Myocyte (in vitro differentiated cells): ENCODE measurements at places on chromosomes 12 and 14. TPM values are rescaled to one million over a fixed set of nuclear protein-coding genes. Genes with fewer than 3 reads are reported as not detected.

Gene AICDA
- 0.43 TPM in 1 of 2 replicates, not detected in the other for total RNA-seq

Gene TAS2R42
- total RNA-seq, result not detected in 2 replicates

DNA sequence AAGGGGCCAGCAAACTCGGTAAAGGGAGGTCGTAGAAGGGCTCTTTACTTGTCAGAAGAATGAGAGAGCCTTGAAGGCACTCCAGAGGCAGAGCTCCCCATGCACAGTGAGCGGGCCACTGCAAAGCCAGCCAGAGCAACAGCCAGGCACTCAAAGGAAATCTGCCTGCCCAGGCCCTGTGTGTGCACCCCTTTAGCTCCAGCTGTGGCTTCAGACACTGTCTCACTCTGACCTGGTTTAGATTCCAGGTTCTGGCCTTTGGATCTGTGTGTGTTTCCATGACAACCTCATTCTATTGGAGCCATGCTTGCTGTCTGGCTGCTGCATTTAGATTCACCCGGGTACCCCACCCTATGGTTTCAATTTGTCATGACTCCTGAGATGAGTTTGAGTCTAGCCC, 170.3 kb downstream of the CAPZA3 start:
- DNase-seq, result no peak

Gene FOXN4
- total RNA-seq, result not detected in 2 replicates

DNA sequence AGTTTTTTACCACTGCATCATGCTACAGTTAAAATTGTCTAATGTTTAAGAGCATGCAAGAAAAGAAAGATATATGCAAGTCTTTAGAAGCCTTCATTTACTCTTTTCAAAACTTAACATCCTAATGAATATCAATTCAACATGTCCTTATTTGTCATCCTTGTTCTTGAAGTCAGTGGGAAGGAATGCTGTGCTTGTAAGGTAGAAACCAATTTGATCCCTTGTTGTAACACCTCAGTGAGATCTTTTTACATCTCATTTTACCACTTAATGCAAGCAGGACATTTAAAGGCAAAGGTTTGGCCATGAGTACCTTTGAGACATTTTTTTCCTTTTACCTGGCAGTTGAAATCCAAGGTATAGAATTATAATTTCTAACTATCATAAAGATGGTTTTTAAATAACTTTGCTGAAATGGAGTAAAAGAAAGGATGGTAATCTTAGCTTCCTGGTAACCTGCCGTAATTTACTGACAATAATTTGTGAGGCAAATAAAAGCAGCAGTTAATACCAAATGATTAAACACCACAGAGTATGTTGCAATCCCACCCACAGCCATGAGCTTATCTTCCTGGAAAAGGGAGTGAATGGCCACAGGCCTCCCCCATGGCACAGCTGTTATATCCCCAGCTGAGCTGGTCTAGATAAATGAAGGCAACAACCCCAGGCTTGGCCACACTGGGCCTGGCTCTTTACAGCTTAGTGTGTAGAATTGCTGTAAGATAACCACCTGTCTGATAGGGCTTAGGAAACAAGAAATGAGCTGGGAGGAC, 33.2 kb upstream of the STRN3 start:
- peak; percentile 96 for DNase-seq

Gene ZDHHC22
- 0.40 and 1.0 TPM in 2 replicates for total RNA-seq

- peak; percentile 2 for DNase-seq
These were observed 122.5 kb upstream of the BCAT1 start for GRCh38 chr12:25071366-25071765.

DNA sequence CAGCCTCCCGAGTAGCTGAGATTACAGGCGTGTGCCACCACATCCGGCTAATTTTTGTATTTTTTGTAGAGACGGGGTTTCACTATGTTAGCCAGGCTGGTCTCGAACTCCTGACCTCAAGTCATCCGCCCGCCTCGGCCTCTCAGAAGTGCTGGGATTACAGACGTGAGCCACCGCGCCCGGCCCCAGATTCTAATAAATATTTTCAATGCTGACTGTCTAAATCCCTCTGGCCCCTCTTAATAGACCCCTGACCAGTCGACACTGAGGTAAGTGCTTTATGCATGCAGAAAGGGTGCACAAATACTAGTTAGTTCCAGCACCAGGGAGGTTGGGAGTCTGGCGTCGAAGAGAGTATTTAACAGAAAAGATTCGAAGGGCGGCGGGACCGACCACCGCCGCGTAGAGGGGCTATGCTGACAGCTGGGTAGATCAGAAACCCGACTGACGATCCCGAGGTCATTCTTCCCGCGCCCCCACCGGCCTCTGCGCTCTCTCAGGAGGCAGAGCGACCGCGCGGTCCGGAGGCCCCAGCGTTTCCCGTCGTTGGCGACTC, 1.1 kb upstream of the SPATS2 start:
- DNase-seq, result no peak

Gene GAPDH
- total RNA-seq, result 5,449 and 7,261 TPM in 2 replicates

DNA sequence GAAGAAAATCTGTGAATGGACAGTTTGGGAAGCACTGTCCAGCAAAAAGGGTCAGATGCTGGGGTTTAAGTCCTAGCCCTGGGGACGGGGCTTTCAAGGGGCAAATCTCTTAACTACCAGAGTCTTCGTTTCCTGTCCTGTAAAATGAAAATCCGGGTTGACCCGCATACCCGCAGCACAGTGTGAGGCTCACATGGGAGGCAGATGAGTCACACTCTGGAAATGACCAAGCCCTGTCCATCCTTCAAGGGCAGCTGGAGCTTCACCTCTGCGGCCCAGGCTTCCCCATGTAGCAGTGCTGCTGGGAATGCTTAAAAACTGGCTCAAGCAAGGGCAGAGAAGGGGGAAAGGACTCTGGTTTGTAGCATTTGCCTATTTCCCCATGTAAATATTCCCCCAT, 19.0 kb downstream of the FAM181A start:
- DNase-seq, result peak; percentile 49

Gene TSPAN19
- not detected in 2 replicates for total RNA-seq

DNA sequence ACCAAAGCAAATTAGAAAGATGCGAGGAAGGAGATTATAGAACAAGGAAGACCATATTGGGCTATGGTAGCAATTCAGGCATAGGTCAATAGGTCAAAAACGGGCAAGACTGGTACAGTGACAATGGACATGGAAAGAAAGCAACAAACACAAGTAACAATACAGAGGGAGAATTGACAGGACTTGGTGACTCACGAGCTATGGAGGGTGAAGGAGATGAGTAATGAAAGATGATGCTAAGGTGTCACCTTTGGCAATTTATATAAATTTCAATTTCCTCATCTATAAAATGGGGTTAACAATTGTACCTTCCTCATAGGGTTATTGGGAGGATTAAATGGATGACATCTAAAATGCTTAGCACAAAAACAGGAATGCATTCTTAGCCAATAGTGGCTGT, 15.1 kb upstream of the DUSP16 start:
- DNase-seq, result no peak

- no peak for DNase-seq
These were observed 34.8 kb downstream of the NFKBIA start for GRCh38 chr14:35369701-35370191.

- DNase-seq, result no peak
These were observed 151.8 kb upstream of the NPAS3 start for GRCh38 chr14:32786886-32787285.

DNA sequence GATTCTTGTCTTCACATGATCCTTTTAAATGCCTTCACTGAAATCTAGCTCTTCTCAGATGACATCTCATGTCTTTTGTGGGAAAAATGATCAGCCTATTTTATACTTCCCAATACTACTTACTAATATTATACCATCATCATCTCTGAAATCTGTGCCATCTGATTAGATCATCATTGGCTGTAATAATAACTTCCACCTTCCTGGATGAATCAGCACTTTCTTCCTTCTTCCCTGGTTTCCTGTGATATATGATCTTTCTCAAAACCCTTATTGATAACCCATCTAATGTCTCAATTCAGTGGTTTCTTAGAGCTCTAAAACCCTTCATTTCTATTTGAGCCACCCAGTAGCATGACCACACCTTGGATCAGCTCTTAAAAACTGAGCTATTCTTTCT, 30.9 kb downstream of the GPR137C start:
- no peak for DNase-seq

Gene MYF5
- total RNA-seq, result 87.5 and 101 TPM in 2 replicates

DNA sequence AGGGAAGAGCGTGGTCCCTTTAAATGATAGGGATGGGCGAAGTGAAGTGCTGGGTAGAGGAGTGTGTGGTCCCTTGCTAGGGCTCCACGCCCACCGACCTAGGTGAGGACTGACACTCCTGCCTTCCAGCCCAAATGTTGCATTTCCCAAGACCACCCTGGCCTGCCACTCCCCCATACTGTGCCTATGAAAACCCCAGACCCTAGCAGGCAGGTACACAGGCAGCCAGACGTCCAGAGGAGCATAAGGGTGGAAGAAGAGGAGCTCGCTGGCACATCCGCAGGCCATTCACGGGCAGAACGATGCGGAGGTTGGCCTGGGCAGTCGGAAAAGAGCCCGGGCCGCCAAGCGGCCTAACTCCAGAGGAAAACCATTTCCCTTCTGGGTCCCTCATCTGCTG, 817 bp upstream of the IPO8 start:
- DNase-seq, result no peak

- no peak for DNase-seq
These were observed 42.5 kb upstream of the PPM1H start for GRCh38 chr12:62977418-62977817.

- DNase-seq, result no peak
These were observed 6.0 kb downstream of the LRTM2 start for GRCh38 chr12:1826401-1826800.

Gene ATP5F1B
- 614 and 728 TPM in 2 replicates for total RNA-seq

DNA sequence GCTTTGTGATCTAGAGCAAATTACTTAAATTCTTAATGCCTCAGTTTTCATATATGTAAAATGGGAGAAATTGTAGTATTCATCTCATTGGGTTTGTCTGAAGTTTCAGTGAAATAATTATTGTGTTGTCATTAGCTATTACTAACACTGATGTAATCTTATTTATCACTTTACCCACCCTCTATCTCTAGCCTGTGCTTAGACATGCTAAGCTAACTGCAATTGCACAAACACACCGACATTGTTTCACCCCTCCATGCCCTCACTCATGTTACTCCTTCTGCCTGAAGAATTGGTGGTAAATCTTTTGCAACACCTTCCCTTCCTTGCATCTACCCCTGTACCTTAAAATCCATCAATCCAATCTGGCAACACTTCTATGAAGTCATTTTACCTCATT, 241.6 kb downstream of the BCAT1 start:
- DNase-seq, result no peak

Gene DEPDC4
- 0.26 TPM in 1 of 2 replicates, not detected in the other for total RNA-seq

DNA sequence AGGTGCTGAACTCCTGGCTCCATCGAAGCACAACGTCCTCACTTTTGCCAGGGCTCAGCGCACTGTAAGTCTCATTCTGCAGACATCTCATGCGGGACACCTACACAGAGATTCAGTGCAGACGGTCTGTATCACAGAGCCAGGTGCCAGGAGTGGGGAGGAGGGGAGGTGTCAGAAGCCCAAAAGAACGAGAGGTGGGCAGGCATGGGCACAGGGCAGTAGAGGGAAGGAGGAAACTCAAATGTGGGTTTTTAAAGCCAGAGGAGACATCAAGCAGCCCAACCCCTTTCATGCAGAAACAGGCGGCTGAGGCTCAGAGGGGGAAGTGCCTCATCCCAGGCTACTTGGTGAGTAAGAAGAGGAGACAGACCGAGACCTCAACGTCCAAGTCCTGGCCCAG, 2.5 kb upstream of the LPAR5 start:
- DNase-seq, result no peak

Gene WNT1
- total RNA-seq, result not detected in 2 replicates

DNA sequence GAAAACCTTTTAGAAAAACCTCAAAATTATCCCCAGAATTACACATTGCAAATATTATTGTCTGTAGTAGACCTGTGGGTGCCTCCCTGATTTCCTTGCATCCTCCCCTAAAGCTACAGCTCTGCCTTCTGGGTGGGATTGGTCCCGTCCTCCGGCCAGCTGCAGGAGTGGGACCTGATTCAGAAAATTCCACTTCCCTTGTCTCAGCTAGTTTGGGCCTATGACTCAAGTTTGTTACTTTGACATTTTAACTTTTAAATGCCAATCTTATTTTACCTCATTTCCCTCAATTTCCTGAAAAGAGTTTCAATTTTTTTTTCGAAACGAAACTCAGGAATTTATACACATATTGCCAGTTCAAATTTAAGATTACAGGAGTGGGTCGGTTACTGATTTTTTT, 13.2 kb upstream of the SLC41A2 start:
- DNase-seq, result no peak

GRCh38 chr14:97916100-97916499, 1118.9 kb downstream of the VRK1 start:
- DNase-seq, result no peak

- peak; percentile 76 for DNase-seq
These were observed 143.7 kb upstream of the FRMD6 start for GRCh38 chr14:51507906-51508511.

DNA sequence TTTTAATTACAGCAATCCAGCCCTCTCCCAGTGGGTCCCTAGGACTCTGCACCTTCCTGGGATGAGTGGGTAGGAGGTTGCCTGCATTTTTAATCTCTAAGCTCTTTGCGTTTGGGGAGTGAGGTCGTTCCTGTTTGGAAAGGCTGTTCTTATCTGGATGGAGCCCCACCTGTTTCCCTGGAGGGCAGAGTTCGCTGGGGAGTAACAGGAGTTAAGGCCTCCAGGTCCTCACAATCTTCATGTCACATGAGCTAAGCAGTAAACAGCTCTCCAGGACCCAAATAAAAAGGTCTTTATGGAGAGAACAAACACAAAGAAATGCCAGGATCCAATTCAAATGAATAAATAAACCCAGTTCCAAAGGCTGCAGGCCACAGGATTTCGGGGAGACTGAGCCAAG, 56.0 kb upstream of the RFLNA start:
- no peak for DNase-seq

GRCh38 chr14:50037852-50038251, 78.5 kb downstream of the VCPKMT start:
- DNase-seq, result peak; percentile 48

Gene SLC38A1
- total RNA-seq, result 87.3 and 132 TPM in 2 replicates

DNA sequence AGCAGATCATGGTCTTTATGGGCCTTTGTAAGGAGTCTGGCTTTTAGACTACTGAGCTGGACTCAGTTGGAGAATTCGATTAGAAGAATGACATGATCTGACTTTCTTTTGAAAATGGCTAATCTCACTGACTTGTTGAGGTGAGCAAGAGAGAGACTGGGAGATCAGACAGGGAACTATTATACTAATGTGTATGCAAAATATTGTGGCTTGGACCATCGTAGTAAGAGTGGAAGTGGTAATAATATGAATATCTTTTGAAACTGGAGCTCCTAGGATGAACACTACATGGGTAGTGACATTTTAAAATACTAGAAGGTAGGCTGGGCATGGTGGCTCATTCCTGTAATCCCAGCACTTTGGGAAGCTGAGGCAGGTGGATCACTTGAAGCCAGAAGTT, 56.2 kb upstream of the CCT2 start:
- DNase-seq, result no peak

DNA sequence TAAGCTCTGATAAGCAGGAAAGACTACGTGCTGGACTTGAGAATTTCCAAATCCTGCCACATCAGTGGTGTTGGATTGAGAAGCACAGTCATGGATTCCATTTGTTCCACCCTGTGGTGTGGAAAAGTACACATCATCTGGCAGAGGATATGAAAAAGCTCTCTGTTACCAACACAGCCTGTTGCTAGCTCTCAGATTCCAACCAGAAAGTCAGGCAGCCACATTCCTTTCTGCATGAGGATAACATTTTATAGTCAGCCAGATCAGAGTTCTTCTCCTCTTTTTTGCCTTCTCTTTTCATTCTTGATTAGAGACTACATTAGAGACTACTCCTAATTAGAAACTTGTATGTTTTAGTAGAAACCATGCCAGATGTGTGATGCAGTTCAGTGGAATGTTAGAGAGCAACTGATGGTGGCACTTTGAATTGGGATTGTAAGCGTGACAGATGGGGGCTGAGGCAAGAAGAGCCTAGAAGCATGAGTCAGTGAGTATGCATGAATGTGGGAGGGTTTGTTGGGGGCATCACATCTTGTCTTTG, 61.2 kb upstream of the STXBP6 start:
- DNase-seq, result peak; percentile 97
